Stimulated activated CD8-positive, alpha-beta memory T cell treated with anti-CD3 and anti-CD28 coated beads, Interleukin-7, amount 100 ng/mL, for 1 hour (primary cell): ENCODE measurements at places on chromosomes 7 and 10.

GRCh38 chr7:130904031-130904757 lies 170.2 kb upstream of the KLF14 start:
- DNase-seq, result no peak

- DNase-seq, result no peak
These were observed 174.7 kb upstream of the GRB10 start for GRCh38 chr7:50957431-50957830.

DNA sequence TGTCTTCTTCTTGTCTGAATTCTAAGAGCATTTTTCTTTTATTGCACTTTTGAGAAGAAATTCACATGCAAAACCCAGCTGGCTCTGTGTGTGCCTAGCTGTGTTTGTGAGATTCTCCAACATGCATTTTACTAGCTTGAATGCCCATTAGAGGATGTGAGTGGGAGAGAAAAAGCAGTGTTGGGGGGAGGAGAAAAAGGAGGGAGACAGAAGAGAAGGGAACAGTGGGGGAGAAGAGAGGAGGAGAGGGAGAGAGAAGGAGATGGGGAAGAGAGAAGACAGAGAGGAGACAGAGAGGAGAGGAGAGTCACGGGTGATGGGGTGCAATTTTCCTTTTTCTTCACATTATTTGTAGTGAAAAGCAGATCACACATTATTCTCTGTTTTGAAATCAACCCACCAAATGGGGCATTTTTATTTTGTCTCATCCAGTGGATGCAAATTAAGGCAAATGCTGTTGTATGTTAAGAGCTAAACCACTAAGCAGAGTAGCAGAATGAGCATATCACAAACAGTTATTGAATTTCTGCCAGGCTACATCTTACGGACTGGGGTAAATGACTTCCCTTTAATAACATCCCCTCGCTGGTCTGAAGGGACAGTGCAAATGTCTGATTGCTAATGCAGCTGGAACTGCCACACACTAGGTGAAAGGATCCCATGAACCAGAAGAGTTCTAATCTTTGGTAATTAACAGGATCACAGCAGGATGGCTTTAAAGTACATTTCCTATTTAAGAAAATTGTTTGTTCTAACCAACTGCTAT lies 849 bp downstream of the LRRN3 start:
- DNase-seq, result no peak

GRCh38 chr7:84611391-84611790 lies 416.8 kb upstream of the SEMA3A start:
- no peak for DNase-seq

DNA sequence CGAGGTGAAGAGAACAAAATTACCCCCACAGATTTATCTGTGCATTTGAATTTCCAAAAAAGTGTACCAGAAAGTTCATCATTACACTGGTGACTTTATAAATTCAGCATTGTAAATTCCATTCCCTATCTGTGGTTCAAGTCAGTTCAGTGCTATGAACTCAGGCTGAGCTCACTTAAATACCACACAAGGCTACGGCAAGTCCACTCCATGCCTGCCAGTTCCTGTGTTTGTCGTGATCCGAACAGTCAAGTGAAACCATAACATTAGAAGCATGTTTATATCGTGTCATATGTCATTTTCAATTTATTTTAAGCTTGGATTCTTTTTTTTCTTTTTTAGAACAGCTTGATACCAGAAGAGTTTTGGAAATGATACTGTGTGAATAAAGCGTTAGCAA lies 14.8 kb downstream of the MBL2 start:
- no peak for DNase-seq

DNA sequence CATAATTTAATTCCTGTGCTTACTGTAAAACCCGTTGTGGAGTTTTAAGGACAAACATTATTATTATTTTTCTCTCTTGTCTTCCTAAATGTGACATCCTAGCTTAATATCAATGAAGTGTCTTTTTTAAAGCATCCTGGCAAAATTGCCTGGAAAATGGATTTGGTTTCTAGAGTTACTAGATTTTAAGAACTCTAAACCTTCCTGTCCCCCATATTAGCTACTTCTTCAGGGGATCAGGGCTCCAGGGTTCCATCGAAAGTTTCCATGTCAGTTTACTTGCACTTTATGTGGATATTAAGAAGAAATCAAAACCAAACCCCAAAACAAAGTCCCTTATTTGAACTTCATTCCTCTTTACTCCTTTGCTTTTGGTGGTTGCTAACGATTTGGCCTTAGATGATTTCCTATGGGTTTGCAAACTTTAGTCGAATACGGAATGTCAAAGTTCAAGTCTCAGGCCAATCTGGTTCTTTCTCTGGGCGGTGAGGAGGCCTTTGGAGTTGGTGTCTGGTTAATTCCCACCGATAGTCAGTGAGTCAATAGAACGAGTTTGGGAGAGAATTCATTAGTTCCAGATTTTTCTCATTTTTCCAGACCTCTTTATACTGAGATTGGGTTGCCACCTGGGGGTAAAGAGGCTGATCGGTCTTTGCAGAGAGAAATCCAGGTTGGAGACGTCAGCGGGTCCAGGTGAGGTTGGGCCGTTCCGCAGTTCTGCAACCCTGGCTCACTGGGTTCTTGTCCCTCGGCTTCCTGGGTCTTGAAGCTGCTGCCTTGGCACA lies 1.1 kb downstream of the CUX1 start:
- DNase-seq, result no peak

- no peak for DNase-seq
These were observed 236.4 kb upstream of the GRM3 start for GRCh38 chr7:86407291-86407690.

- DNase-seq, result no peak
These were observed 20.5 kb upstream of the ZNF273 start for GRCh38 chr7:64882341-64883112.

GRCh38 chr7:80493121-80493849 lies 18.6 kb downstream of the GNAT3 start:
- no peak for DNase-seq

GRCh38 chr10:71299071-71299785 lies 19.8 kb upstream of the SLC29A3 start:
- DNase-seq, result no peak

GRCh38 chr10:127300868-127301321 lies 104.5 kb upstream of the INSYN2A start:
- no peak for DNase-seq
